Fibroblast of the aortic adventitia (primary cell): ENCODE measurements at places on chromosomes 3 and 15. TPM values are rescaled to one million over a fixed set of nuclear protein-coding genes. Genes with fewer than 3 reads are reported as not detected.

DNA sequence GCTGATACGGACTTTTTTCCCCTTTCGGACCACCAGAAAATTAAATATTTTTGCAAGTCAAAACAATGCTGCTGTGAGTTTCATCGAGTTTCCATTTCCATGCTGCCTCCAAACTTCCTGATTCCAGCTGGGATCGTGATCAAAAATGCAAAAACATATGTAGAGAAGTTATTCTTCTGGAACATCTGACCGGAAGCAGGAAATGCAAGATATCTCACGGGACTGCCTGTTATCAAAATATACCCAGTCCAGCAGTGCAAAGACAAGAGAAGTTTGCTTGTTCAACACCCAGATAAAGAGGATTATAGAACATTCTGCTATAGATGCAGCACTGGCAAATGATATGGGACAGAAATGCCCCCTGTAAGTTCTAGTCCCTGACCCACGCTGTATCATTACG lies 726.7 kb upstream of the NR2F2 start:
- peak; percentile 62 for DNase-seq

GRCh38 chr15:63088533-63089245 lies 33.0 kb upstream of the LACTB start:
- DNase-seq, result no peak

DNA sequence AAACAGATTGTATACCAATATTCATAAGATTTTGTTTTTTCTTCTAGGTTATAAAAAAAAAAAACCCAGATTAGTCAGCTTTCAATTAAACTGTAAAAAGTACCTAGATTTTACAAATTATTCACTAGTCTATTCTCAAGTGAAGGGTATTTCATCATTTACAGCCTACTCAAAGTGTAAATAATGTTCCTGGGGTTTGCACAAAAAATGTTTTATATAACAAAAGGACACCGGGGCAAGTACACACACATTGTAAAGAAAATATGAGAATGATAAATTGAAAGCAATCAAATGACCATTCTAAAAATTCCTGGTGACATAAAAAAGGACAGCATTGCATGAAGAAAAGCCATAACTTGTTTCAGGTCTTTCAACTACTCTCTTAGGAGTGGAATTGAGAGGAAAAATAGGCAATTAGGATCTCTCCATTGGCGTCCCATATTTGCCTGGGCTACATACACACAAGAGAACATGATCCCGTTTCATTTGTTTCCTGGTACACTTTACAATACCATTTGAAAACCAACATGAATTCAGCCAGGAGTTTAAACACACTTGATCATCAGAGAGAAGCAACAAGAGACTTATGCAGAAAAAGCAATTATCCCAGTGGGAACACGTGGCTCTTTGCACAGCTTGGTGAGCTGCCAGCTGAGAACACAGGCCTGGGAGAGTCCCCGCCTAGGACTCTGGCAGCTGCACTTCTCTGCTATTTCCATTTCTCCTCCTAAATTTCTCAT lies 1039.2 kb downstream of the ROBO1 start:
- DNase-seq, result peak; percentile 59

Gene TWF2
- total RNA-seq, result 97.5 and 109 TPM in 2 replicates

DNA sequence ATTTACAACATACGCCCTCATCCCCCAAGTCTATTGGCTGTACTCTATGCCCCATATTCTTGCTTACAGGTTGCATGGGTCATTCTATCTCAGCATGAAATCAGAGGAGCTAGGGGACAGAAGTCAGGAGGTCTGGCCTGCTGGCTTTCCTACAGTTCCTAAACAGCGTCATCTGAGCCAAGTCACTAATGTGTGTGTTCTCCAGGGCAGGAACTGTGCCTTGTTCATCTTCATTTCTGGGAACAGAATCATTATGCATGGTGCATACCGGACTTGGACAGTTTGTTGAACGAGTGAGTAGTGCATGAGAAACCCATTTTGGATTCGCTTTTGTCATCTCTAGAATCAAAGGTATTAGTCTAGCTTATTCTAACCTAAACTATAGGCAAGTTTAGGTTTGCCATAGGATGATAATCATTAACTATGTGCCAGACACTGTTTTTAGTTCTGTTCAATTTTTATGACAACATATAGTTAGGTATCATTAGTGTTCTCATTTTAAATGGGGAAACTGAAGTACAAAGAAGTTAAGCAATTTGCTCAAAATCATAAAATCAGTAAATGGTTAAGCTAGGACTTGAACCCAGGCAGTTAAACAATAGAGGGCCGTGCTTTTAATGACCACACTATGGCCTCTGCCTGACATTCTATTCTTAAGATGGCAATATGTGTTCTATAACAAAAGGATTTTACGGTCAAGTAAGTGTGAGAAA lies 105.2 kb downstream of the FMN1 start:
- DNase-seq, result no peak

DNA sequence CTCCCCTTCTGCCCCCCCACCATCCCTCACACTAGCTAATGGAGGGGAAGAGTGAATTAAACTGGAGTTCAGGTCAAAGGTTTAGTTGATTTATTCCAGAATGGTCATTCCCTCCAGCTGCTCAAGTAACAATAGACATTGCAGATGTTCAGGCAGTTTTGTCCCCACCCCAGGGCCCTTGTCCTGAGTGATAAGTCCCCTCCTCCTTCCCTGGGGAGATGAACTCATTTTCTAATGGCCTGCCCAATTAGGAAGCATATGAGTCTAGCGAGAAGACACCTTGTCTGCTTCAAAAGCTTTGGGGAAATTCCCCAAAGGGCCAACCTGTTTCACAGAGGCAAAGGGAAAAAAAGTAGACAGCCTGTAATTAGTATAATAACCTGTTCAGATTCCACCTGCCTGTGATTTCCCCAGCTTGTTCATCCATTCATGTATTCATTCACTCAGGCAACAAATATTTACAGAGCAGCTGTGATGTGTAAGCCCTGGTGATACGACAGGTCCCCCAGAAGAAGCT lies 165.3 kb downstream of the SHQ1 start:
- no peak for DNase-seq

DNA sequence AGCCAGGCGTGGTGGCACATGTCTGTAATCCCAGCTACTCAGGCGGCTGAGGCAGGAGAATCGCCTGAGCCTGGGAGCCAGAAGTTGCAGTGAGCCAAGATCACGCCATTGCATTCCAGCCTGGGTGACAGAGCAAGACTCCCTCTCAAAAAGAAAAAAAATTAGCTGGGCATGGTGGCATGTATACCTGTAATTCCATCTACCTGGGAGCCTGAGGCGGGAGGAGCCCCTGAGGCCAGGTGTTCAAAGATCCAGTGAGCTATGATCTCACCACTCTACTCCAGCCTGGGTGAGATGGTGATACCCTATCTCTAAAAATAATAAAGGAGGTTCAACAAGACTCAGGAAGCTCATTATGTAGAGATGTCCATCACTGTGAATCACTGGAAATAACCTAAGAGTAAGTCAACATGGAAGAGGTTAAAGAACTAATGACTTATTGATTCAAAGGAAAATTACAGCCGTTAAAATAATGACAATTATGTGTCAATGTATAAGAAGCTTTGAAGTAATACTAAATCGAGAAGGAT lies 19.8 kb upstream of the RAB7A start:
- DNase-seq, result no peak

- peak; percentile 77 for DNase-seq
Observed at GRCh38 chr3:56795097-56795828, 6.5 kb downstream of the ARHGEF3 start.

- no peak for DNase-seq
Observed at GRCh38 chr3:9727041-9727595, 4.4 kb upstream of the BRPF1 start.

DNA sequence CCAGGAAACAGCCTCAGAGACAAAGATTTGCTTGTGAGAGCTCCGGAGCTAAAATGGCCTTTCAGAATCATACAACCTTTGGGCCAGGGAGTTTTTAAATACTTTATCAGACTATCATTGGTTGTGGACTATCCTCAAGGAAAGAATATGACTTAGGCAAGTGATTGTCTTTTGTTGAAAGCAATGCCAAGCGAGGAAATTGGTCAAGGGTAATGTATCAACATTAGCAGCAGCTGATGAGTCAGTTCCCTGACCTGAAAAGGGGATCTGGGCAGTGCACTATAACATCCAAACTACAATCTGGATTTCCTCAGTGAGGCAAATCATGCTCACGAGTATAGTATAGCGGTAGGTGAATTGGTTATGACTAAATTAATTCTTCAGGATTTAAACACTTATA lies 303.6 kb downstream of the LSAMP start:
- no peak for DNase-seq

DNA sequence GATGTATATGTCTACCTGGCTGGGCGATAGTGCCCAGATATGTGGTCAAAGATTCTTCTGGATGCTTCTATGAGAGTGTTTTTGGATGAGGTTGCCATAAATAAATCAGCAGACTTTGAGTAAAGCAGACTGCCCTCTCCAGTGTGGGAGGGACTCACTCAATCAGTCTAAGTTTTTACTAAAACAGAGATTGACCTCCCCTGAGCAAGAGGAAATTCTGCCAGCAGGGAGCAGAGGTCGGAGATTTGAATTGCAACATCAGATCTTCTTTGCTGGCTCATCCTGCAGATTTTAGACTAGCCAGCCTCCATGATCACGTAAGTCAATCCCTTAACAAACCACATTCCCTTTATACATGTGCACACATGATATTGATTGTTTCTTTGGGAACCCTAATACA lies 300.9 kb downstream of the MCTP2 start:
- DNase-seq, result no peak
